ENCODE measurements at places on chromosomes 4 and X. TPM values are rescaled to one million over a fixed set of nuclear protein-coding genes. Genes with fewer than 3 reads are reported as not detected.

Gene TLR6
- 4.8 TPM for total RNA-seq

Gene ALB
- total RNA-seq = not detected

Gene CFAP99
- total RNA-seq = not detected

Gene SPATA4
- not detected for total RNA-seq

Gene NAAA
- total RNA-seq = 48.3 TPM

Gene SMR3A
- total RNA-seq = not detected

GRCh38 chr4:8770518-8771257 lies 101.0 kb downstream of the HMX1 start:
- no peaks in the 10 kb centered on the region for H3K27me3 ChIP-seq
- H3K36me3 ChIP-seq = no peaks in the 10 kb centered on the region
- no peak overlapping the region for H3K27ac ChIP-seq
- no peak for DNase-seq
- no peak overlapping the region for H3K4me3 ChIP-seq
- no peaks in the 10 kb centered on the region for H3K4me1 ChIP-seq

DNA sequence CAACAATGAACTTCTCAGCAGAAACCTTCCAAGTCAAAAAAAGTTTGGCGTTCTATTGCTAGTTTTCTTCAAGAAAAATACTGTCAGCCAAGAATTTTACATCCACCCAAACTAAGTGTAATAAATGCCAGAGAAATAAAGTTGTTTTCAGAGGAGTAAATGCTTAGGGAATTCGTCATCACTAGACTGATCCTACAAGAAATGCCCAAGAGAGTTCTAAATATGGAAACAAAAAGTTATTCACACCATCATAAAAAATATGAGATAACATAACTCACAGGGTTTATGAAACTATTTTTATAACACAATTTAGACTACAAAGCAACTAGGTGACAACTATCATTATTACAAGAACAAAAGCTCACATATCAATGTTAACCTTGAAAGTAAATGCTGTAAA lies 259.5 kb upstream of the GABRA2 start:
- no peak for DNase-seq
- no peak overlapping the region for H3K4me3 ChIP-seq
- H3K27me3 ChIP-seq = no peaks in the 10 kb centered on the region
- no peaks in the 10 kb centered on the region for H3K4me1 ChIP-seq
- no peaks in the 10 kb centered on the region for H3K36me3 ChIP-seq

GRCh38 chr4:153474251-153474650 lies 8.1 kb downstream of the TMEM131L start:
- peaks cover 63% of the 10 kb centered on the region for H3K4me1 ChIP-seq
- DNase-seq = no peak
- H3K36me3 ChIP-seq = peaks cover 53% of the 10 kb centered on the region
- H3K27me3 ChIP-seq = no peaks in the 10 kb centered on the region
